Activated CD8-positive, alpha-beta T cell treated with anti-CD3 and anti-CD28 coated beads for 36 hours (primary cell): ENCODE measurements at places on chromosomes 3 and 15. TPM values are rescaled to one million over a fixed set of nuclear protein-coding genes. Genes with fewer than 3 reads are reported as not detected.

ADGRG7 gene
- total RNA-seq = 24.7 TPM

FANCD2OS gene
- not detected for total RNA-seq

PLOD2 gene
- total RNA-seq = 2.0 TPM

TGM5 gene
- 0.11 TPM for total RNA-seq

GRCh38 chr15:82697735-82698407, 11.8 kb downstream of the AP3B2 start:
- no peak for DNase-seq
- no peak overlapping the region for H3K27ac ChIP-seq
- no peaks in the 10 kb centered on the region for H3K27me3 ChIP-seq
- no peak overlapping the region for H3K4me3 ChIP-seq

DNA sequence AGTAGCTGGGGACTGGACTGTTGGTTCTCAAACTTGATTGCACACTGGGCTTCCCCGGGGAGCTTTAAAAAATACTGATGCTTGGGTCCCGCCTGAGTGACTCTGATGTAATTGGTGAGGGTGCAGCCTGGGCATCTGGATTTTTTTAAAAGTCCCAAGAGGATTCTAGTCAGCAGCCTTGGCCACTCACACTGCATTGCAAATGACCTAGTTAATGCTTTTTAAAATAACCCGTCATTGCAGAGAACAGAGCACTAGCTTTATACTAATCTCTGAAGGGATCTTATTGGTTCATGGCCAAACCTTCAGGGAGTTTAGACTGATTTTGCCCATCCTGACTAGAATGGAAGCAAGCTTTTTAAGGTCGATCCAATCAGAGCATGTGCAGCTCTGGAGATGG, 310.6 kb upstream of the PROK2 start:
- H3K4me3 ChIP-seq = no peak overlapping the region
- peaks cover 13% of the 10 kb centered on the region for H3K4me1 ChIP-seq
- H3K27ac ChIP-seq = no peak overlapping the region
- DNase-seq = no peak
- peaks cover 10% of the 10 kb centered on the region for H3K27me3 ChIP-seq

GRCh38 chr3:171980578-171981270, 58.7 kb upstream of the FNDC3B start:
- no peak overlapping the region for H3K27ac ChIP-seq
- H3K4me3 ChIP-seq = no peak overlapping the region
- DNase-seq = no peak
- peaks cover 7% of the 10 kb centered on the region for H3K4me1 ChIP-seq
- H3K36me3 ChIP-seq = no peaks in the 10 kb centered on the region
- no peaks in the 10 kb centered on the region for H3K27me3 ChIP-seq

- DNase-seq = no peak
- H3K4me1 ChIP-seq = no peaks in the 10 kb centered on the region
- no peaks in the 10 kb centered on the region for H3K36me3 ChIP-seq
- H3K4me3 ChIP-seq = no peak overlapping the region
Observed at GRCh38 chr3:39473452-39474125, 6.1 kb downstream of the MOBP start.

- H3K4me1 ChIP-seq = peaks cover 10% of the 10 kb centered on the region
- DNase-seq = no peak
- H3K27me3 ChIP-seq = peaks cover 7% of the 10 kb centered on the region
- no peak overlapping the region for H3K27ac ChIP-seq
Observed at GRCh38 chr15:45394681-45395080, 16.3 kb upstream of the GATM start.
